Mesenchymal stem cell (in vitro differentiated cells and primary cell): ENCODE measurements at places on chromosomes 3 and 15.
A peak's percentile ranks its signal among the peaks of the same experiment; 100 is the strongest.

DNA sequence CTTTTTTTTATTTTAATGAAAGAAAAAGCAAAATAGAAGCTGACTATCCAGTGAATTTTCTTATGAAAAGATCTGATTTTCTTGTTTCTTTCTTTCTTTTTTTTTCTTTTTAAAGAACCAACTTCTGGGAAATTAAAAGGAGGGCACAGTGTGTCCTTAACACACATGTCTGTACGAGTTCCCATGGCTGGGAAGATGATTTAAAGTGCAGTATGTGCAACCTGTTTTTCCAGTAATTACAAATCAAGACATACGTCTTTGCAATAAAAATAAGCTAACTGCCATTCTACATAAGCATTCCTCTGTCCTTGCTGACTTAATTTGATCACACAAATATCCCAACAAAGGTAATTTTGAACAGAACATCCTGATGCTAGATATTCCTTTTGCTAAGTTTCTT lies 416.1 kb downstream of the ROBO1 start:
- no peak for DNase-seq

DNA sequence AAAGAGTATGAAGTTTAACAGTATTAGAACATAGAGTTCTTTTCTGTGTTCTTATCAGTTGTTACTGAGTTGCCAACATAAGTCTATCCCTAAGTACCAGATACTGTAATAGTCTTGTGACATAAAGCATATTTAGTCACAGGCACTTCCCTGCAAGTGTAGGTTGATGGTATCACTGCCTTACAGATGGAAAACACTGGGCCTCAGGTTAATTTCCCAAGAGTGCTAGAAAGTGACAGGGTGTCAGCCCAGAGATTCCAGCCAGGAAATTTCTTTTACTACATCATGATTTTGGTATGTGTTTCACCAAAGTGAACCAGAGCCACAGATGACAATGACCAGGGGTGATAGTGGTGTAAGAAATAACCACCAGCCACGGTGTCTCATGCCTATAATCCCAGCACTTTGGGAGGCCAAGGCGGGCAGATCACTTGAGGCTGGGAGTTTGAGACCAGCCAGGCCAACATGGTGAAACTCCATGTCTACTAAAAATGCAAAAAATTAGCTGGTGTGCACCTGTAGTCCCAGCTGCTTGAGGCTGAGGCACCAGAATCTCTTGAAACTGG lies 3.2 kb downstream of the EIF1B start:
- DNase-seq, result peak; percentile 65

- DNase-seq, result no peak
Observed at GRCh38 chr15:20355256-20355868, 186.2 kb downstream of the GOLGA6L6 start.

- DNase-seq, result no peak
Observed at GRCh38 chr3:60760145-60760544, 491.1 kb downstream of the FHIT start.

GRCh38 chr3:139218046-139218445 lies 125.8 kb upstream of the MRPS22 start:
- DNase-seq, result no peak

DNA sequence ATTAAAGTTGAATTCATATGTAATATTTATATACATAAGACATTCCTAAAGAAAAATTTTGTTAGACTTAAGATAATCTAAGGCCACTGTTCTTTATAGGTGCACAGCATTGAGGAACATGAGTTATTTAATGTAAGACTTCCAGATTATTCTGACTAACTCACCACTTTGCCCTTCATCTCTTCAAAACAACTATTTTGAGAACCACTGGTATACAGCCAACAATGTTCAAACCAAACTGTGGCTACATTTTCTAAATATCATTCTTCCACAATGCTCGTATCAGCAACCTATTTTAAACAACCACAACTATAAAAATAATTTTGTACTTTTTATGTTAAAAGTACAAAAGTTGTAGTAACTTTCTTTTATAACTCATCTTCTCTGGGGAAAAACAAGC lies 199.8 kb upstream of the ALCAM start:
- DNase-seq, result no peak
